SK-N-SH (cell line): ENCODE measurements at places on chromosomes 1 and 21.

- no peak overlapping the region for H3K27ac ChIP-seq
- H3K4me3 ChIP-seq, result no peak overlapping the region
- no peaks in the 10 kb centered on the region for H3K27me3 ChIP-seq
Measured at GRCh38 chr1:72482736-72483413, 200.5 kb upstream of the NEGR1 start.

GRCh38 chr1:30684881-30685795 lies 38.2 kb downstream of the MATN1 start:
- no peak overlapping the region for H3K27ac ChIP-seq
- no peaks in the 10 kb centered on the region for H3K36me3 ChIP-seq
- peaks cover 6% of the 10 kb centered on the region; the same call in 1 of the 2 replicates for H3K27me3 ChIP-seq
- no peak overlapping the region for H3K4me3 ChIP-seq
- H3K4me1 ChIP-seq, result peaks cover 14% of the 10 kb centered on the region

DNA sequence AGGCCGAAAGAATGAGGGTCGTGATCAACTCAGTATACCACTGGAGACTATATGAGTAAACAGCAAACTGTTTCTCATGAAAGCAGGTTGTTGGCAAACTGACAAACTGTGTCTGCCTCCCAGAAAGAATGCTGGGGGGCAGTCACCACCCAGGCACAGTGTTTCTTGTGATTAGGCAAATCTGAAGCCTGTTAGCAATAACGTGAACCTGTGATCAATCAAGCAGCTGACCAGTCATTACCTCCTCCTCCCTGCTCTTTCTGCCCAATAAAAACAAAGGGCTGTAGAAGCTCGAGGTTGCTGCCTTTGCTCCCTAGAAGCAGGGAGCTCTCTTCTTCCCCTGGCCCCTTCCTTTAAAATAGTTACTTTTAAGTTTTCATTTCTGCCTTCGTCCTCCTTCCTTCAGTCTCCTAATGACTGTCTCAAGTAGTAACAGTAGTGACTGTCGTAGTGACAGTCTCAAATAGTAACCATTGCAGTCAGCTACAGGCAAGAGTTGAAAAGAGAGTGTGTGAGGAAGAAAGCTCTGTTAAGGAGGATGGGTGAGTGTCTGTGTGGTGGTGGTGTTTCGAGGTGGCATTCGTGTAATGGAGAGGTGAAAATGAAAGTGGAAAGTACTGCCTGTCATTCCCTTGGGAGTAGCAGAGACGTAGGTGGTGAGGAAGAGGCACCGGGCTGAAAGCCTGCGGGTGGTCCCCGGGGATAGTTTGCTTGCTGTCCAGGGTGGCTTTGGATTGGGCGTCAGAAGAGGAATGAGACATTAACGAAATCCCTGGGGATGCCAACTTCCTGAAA lies 14.5 kb downstream of the HHAT start:
- H3K27ac ChIP-seq, result no peak overlapping the region
- no peaks in the 10 kb centered on the region for H3K36me3 ChIP-seq
- no peak overlapping the region for H3K4me3 ChIP-seq
- no peak for DNase-seq
- H3K27me3 ChIP-seq, result no peaks in the 10 kb centered on the region
- peaks cover 14% of the 10 kb centered on the region; the same call in 1 of the 2 replicates for H3K4me1 ChIP-seq

DNA sequence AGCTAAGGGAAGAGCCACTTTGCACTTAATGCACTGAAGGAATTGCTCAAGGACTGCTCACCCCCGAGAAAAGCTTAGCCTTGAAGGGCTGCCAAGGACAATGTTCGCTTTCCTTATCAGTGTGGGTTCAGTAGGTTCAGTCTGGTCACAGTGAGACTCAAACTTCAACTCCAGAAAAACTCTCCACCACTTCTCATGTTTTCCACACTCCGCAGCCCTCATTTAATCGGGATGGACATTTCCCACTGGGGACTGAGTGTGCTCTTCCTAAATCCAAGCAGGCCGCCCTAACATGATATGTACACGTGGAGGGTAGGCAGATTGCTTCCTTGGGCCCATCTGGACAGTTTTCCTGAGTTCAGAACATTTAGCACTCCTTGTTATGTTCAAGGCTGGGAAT lies 19.5 kb downstream of the SUSD4 start:
- H3K4me1 ChIP-seq, result no peaks in the 10 kb centered on the region
- H3K4me3 ChIP-seq, result no peak overlapping the region
- H3K36me3 ChIP-seq, result no peaks in the 10 kb centered on the region
- no peak overlapping the region for H3K27ac ChIP-seq

- H3K27ac ChIP-seq, result peak overlapping the region; percentile 95
- H3K27me3 ChIP-seq, result no peaks in the 10 kb centered on the region
- H3K4me1 ChIP-seq, result peaks cover 2% of the 10 kb centered on the region
- DNase-seq, result no peak
- H3K36me3 ChIP-seq, result peaks cover 36% of the 10 kb centered on the region
Measured at GRCh38 chr21:34881421-34881820, 167.7 kb downstream of the RUNX1 start.

- H3K27ac ChIP-seq, result peak overlapping the region; percentile 63; the same call in 1 of the 2 replicates
- no peaks in the 10 kb centered on the region for H3K36me3 ChIP-seq
- H3K4me1 ChIP-seq, result peaks cover 11% of the 10 kb centered on the region
Measured at GRCh38 chr1:99180915-99181314, 83.4 kb upstream of the PLPPR4 start.

- no peak for DNase-seq
- no peaks in the 10 kb centered on the region for H3K27me3 ChIP-seq
- peak overlapping the region; percentile 53 for H3K27ac ChIP-seq
- H3K4me1 ChIP-seq, result peaks cover 55% of the 10 kb centered on the region
- H3K4me3 ChIP-seq, result no peak overlapping the region
Measured at GRCh38 chr1:33261344-33261743, 5.1 kb downstream of the ZNF362 start.

DNA sequence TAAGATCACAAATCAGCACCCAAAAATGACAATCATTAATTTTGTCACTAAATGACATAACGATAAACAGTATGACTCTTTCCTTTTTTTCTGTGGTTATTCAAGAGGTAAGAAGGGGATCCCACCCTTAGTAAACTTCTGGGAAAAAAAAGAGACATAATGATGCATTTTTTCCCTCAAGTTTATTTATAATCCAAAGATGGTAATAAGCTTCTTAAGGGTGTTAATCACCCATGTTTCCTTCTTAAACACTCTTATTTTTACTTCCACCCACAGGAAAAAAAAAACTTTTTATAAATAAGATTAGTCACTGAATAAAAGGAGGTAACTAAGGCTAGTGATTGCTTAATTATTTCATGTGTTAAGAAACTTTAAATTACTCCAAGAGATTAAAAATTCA lies 24.7 kb downstream of the RGS1 start:
- H3K4me1 ChIP-seq, result no peaks in the 10 kb centered on the region; the same call in 1 of the 2 replicates
- DNase-seq, result no peak
- H3K4me3 ChIP-seq, result no peak overlapping the region
- H3K27me3 ChIP-seq, result no peaks in the 10 kb centered on the region
- no peak overlapping the region for H3K27ac ChIP-seq

GRCh38 chr1:71834601-71835441 lies 447.5 kb downstream of the NEGR1 start:
- H3K27me3 ChIP-seq, result no peaks in the 10 kb centered on the region
- no peaks in the 10 kb centered on the region for H3K36me3 ChIP-seq
- DNase-seq, result no peak
- no peak overlapping the region for H3K27ac ChIP-seq
- no peak overlapping the region for H3K4me3 ChIP-seq

DNA sequence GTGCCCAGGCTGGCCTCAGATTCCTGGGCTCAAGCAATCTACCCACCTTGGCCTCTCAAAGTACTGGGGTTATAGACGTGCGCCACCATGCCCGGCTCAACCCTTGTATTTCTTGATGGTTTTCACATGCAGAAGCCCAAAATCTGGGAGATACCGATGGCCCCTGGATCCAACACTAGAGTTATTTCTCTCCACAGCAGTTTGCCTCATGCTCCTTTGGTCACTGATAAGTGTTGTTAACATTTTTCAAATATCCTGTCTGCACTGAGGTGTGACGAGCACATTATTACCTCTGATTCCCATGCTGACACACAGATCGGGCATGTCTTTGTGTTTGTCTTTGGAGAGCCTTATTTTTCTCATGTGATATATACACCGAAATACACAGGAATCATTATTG lies 107.0 kb downstream of the KIF26B start:
- no peak overlapping the region for H3K4me3 ChIP-seq
- H3K27me3 ChIP-seq, result no peaks in the 10 kb centered on the region
- peaks cover 34% of the 10 kb centered on the region; the same call in 1 of the 2 replicates for H3K4me1 ChIP-seq

DNA sequence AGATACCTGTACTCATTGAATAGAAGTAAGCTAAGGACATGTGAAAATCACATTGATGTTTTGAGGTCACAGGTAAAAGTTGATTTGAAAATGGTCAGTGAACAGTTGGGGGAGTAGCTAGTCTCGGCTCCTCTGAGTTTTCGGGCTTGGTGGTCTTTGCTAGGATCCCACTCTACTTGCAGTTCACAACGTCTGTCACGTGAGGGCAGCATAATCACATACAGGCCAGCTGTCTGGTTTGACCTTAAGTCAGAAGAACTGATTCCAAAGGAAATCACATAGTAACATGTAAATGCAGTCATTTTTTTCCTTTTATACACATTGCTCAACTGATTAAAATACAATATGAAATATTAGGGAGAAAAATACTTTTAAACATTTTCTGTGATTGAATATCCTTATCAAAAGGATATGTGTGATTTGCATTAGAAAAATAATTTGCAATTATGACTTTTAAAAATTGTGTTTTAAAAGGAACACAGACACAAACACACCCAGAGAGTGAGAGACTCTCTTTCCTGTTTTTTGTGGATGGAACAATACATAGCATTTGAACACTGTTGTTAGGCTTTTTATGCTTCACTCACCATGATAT lies 21.8 kb upstream of the PDC start:
- H3K4me3 ChIP-seq, result no peak overlapping the region
- no peaks in the 10 kb centered on the region for H3K4me1 ChIP-seq
- H3K27ac ChIP-seq, result no peak overlapping the region
- H3K27me3 ChIP-seq, result no peaks in the 10 kb centered on the region

DNA sequence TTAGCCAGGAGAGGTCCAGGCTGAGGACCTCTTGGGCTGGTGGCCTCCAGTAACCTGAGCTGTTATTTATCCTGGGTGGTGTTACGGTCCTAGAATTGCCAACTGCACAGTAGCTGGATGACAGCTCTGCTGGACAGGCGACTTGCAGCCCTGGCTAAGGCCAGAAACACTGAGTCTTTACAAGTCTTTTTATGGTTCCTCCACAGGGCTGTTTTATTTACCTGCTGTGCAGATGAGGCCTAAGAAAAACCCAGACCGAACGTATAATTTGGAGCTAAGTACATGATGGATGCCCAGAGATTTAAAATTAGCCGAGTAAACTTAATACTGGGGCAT lies 30.4 kb upstream of the LRRC38 start:
- no peaks in the 10 kb centered on the region for H3K4me1 ChIP-seq
- no peak overlapping the region for H3K4me3 ChIP-seq
- H3K27ac ChIP-seq, result no peak overlapping the region
- no peak for DNase-seq
- no peaks in the 10 kb centered on the region; the same call in 1 of the 2 replicates for H3K27me3 ChIP-seq

GRCh38 chr21:33268737-33269441 lies 2.7 kb downstream of the IL10RB start:
- no peaks in the 10 kb centered on the region for H3K27me3 ChIP-seq
- DNase-seq, result no peak

DNA sequence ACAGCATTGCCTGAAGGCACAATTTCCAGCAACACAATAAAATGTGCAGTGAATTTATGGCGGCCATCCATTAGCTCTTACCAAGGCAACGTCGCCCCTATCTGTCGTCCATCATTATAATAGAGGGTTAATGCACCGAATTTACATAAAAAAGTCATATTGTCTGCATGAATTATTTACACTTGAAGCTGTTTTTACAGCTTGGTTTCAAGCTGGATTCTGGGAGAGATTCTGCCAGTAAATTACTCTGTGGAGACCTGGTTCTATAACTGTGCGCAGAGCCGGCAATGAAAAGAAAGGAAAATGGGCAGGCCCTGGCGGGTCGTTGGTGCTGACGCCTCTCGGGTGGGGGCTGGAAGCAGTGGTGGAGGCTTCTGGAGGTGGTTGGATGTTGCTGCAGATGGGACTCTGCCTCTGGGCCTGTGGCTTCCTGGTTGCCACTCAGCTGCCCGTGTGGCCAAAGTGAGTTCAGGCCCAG lies 48.9 kb upstream of the POU3F1 start:
- H3K27me3 ChIP-seq, result peaks cover 21% of the 10 kb centered on the region; the same call in 1 of the 2 replicates
- no peak for DNase-seq
- no peak overlapping the region for H3K27ac ChIP-seq
- no peak overlapping the region for H3K4me3 ChIP-seq
- H3K4me1 ChIP-seq, result no peaks in the 10 kb centered on the region

GRCh38 chr1:208207388-208208131 lies 36.6 kb downstream of the PLXNA2 start:
- H3K27me3 ChIP-seq, result no peaks in the 10 kb centered on the region
- H3K27ac ChIP-seq, result peak overlapping the region; percentile 30; the same call in 1 of the 2 replicates
- H3K36me3 ChIP-seq, result peaks cover 14% of the 10 kb centered on the region
- H3K4me3 ChIP-seq, result no peak overlapping the region

- peak overlapping the region; percentile 95 for H3K27ac ChIP-seq
- H3K36me3 ChIP-seq, result peaks cover 10% of the 10 kb centered on the region
- peak overlapping the region; percentile 81 for H3K4me3 ChIP-seq
- H3K4me1 ChIP-seq, result no peaks in the 10 kb centered on the region
- DNase-seq, result peak; percentile 54
Measured at GRCh38 chr21:34886240-34887104, 162.6 kb downstream of the RUNX1 start.

- H3K27ac ChIP-seq, result no peak overlapping the region
- no peak for DNase-seq
- no peaks in the 10 kb centered on the region for H3K4me1 ChIP-seq
- H3K4me3 ChIP-seq, result no peak overlapping the region
Measured at GRCh38 chr1:3788756-3789420, 7.4 kb downstream of the LRRC47 start.

- no peak overlapping the region for H3K4me3 ChIP-seq
- H3K27ac ChIP-seq, result no peak overlapping the region
- no peak for DNase-seq
- H3K27me3 ChIP-seq, result no peaks in the 10 kb centered on the region
- H3K4me1 ChIP-seq, result no peaks in the 10 kb centered on the region
Measured at GRCh38 chr1:1225238-1225845, 6.5 kb downstream of the SDF4 start.

DNA sequence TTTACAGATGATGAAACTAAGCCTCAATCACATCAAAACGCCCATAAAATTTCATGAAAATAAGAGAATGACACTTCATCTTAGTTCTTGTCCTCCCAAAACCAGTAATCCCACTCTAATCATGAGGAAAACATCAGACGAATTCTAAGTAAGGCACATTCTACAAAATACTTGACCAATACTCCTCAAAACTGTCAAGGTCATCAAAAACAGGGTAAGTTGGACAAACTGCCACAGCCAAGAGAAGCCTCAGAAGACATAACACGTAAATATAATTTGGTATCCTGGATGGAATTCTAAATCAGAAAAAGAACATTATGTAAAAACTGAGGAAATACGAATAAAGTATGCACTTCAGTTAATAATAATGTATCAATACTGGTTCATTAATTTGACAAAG lies 128.2 kb downstream of the DPYD start:
- no peak overlapping the region for H3K27ac ChIP-seq
- no peaks in the 10 kb centered on the region; the same call in none of the 2 replicates for H3K4me1 ChIP-seq
- no peak for DNase-seq
- no peak overlapping the region for H3K4me3 ChIP-seq

GRCh38 chr1:119987686-119988085 lies 81.8 kb downstream of the NOTCH2 start:
- no peaks in the 10 kb centered on the region for H3K27me3 ChIP-seq
- no peaks in the 10 kb centered on the region; the same call in 1 of the 2 replicates for H3K36me3 ChIP-seq
- no peak overlapping the region for H3K4me3 ChIP-seq
- no peak for DNase-seq
- H3K4me1 ChIP-seq, result peaks cover 13% of the 10 kb centered on the region

GRCh38 chr1:180188091-180188506 lies 33.4 kb downstream of the QSOX1 start:
- H3K27me3 ChIP-seq, result no peaks in the 10 kb centered on the region
- peaks cover 78% of the 10 kb centered on the region; the same call in 1 of the 2 replicates for H3K36me3 ChIP-seq
- no peaks in the 10 kb centered on the region for H3K4me1 ChIP-seq
